ENCODE measurements at places on chromosomes 2 and 18. TPM values are rescaled to one million over a fixed set of nuclear protein-coding genes. Genes with fewer than 3 reads are reported as not detected.

QPCT gene
- total RNA-seq, result 16.5 TPM

GATA6 gene
- total RNA-seq, result 0.54 TPM

ZEB2 gene
- total RNA-seq, result 107 TPM

IL18RAP gene
- not detected for total RNA-seq

GALNT14 gene
- 12.2 TPM for total RNA-seq

GYPC gene
- total RNA-seq, result 12.8 TPM

TMEM247 gene
- total RNA-seq, result not detected

SPHKAP gene
- total RNA-seq, result 17.6 TPM

LHCGR gene
- total RNA-seq, result 1.5 TPM

CGREF1 gene
- total RNA-seq, result 22.1 TPM

OTOS gene
- 1.4 TPM for total RNA-seq

SERPINB5 gene
- total RNA-seq, result not detected

Measured in cerebellum (tissue), 4 donors.